Fibroblast of lung (primary cell): ENCODE measurements at places on chromosomes 4 and X.

GRCh38 chrX:25083661-25084060 is 67.9 kb upstream of the ARX start:
- no peaks in the 10 kb centered on the region for H3K4me1 ChIP-seq
- H3K4me3 ChIP-seq: no peak overlapping the region
- H3K27ac ChIP-seq: no peak overlapping the region
- DNase-seq: no peak
- no peaks in the 10 kb centered on the region for H3K27me3 ChIP-seq

DNA sequence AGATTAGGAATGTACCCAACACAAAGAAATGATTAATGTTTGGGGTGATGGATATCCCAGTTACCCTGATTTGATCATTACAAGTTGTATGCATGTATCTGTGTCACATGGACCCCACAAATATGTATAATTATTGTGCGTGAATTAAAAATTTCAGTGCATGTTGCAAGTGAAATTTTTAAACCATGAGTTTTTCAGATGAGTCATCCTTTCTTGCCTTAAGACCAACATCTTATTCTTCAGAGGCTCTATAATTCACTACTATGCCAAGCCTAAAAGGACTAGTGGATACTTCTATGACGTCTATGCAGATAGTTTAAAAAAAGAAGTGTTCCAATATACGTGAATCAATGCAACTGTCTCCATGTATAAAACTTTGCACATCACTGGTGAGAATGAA is 113.0 kb upstream of the SH3RF1 start:
- peak; percentile 99 for DNase-seq
- H3K27ac ChIP-seq: peak overlapping the region; percentile 71
- no peaks in the 10 kb centered on the region for H3K27me3 ChIP-seq
- H3K4me3 ChIP-seq: no peak overlapping the region
- H3K4me1 ChIP-seq: peaks cover 12% of the 10 kb centered on the region
- H3K36me3 ChIP-seq: no peaks in the 10 kb centered on the region

DNA sequence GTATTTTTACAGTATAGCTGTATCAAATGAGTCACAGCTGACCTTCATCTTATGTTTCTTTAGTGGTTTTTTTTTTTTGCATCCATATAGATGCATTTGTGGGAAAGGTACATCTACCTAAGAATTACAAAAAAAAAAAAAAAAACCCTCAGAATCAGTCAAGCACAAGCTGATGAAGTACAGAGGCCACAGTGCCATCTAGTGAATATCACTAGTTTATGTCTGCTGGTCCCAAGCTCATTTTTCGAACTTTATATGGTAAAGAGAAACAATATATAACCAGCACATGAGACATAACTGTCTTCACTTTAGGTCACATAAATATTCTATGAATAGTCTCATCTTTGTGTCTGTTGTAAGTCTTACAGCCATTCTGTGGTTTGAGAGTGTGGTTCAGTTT is 220.1 kb downstream of the DLG3 start:
- peak; percentile 42 for DNase-seq
- H3K4me3 ChIP-seq: no peak overlapping the region
- no peaks in the 10 kb centered on the region for H3K36me3 ChIP-seq
- H3K27ac ChIP-seq: no peak overlapping the region
- no peaks in the 10 kb centered on the region for H3K27me3 ChIP-seq

GRCh38 chr4:134540588-134540987 is 339.0 kb upstream of the PABPC4L start:
- no peak overlapping the region for H3K27ac ChIP-seq
- no peak overlapping the region for H3K4me3 ChIP-seq
- no peaks in the 10 kb centered on the region for H3K4me1 ChIP-seq
- H3K27me3 ChIP-seq: no peaks in the 10 kb centered on the region
- DNase-seq: no peak

DNA sequence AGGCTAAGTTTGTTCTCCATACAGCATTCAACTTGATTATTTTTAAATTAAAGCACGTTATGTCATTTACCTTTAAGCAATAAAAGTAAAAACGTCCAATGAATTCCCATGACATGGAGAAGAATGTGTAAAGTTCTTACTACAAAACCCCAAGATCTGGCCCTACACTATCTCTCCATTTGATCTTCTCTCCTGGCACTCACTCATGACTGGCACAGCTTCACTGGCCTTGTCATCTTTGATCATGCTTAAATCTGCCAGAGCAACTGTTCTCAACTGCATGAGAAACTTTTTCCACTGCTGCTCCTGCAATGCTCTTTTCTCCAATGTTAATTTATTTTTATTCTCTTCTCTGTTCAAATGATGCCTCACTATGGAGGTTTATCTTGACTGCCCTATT is 1109.0 kb upstream of the IGFBP7 start:
- no peak overlapping the region for H3K27ac ChIP-seq
- H3K27me3 ChIP-seq: no peaks in the 10 kb centered on the region
- no peak for DNase-seq
- no peaks in the 10 kb centered on the region for H3K4me1 ChIP-seq
- no peak overlapping the region for H3K4me3 ChIP-seq
- H3K36me3 ChIP-seq: no peaks in the 10 kb centered on the region

DNA sequence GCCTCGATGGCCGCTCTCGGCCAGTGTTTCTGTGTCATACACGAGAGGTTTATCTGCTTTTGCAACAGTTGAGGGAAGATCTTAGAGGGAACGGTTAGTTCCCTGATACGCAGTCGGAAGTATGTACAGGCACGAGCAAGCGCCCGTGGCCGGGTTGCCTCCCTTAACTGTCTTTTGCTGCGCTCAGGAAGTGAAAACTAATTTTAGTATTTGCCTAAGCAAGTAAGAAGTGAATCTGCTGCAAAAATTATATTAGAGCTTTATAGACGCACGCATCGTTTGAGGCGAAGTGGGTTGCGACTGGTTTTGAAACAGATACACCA is 695 bp downstream of the MTM1 start:
- H3K27me3 ChIP-seq: no peaks in the 10 kb centered on the region
- H3K27ac ChIP-seq: peak overlapping the region; percentile 76
- H3K36me3 ChIP-seq: no peaks in the 10 kb centered on the region
- H3K4me3 ChIP-seq: peak overlapping the region; percentile 65

GRCh38 chr4:76270244-76271175 is 19.0 kb downstream of the FAM47E start:
- DNase-seq: no peak
- peaks cover 2% of the 10 kb centered on the region for H3K27me3 ChIP-seq
- no peak overlapping the region for H3K4me3 ChIP-seq
- no peak overlapping the region for H3K27ac ChIP-seq
- H3K4me1 ChIP-seq: no peaks in the 10 kb centered on the region

DNA sequence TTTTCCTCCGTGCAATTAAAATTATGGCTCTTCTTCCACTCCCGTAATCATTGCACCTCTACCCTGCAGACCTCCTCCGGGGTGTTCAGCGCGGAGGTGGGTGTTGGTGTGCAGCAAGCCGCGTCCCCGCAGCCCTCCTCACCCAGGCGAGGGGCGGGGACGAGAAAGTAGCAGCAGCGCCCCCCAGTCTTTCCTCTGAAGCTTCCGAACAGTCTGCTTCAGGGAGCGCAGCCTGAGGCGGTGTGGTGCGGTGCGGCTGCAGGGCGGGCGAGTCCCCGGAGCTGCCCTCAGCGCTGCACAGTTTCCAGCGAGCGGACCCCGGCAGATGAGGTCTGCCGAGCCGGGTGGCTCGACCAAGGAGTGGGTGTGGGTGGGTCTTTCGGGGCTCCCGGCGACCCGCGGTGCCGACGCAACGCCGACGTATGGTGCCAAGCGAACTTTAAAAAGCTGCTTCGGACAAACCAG is at the start of gene FRAS1:
FRAS1 (plus strand) TSS at position 189 of the 465 bp plus-strand sequence. CDS start 687 bp downstream, outside the sequence.
- no peak within 1 kb of the TSS for H3K27ac ChIP-seq
- peak within 1 kb of the TSS; percentile 63 for H3K4me3 ChIP-seq
- H3K4me1 ChIP-seq: peaks cover 3% of the 10 kb centered on the region
- H3K27me3 ChIP-seq: peaks cover 29% of the 10 kb centered on the region

DNA sequence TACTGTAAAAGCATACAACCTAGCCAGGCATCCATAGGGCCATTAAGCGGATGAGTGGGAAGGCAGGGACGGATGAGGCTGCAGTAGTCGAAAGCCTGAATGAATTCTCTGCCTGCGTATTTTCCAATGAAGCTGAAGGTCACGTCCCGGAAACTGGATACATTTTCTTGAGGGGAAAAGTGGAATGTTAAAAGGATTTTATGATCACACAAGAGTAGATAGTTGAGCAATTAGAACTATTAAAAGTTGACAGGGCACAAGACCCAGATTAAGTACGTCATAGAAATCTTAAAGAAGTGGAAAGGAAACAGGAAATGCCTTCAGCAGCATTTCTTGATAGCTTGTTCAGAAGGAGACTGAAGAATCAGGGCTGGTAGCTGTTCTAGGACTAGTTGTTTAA is 98.3 kb upstream of the CXXC4 start:
- H3K27me3 ChIP-seq: no peaks in the 10 kb centered on the region
- peak overlapping the region; percentile 32 for H3K4me3 ChIP-seq
- peak; percentile 68 for DNase-seq
- H3K4me1 ChIP-seq: no peaks in the 10 kb centered on the region

- no peak overlapping the region for H3K27ac ChIP-seq
- peaks cover 10% of the 10 kb centered on the region for H3K4me1 ChIP-seq
- no peaks in the 10 kb centered on the region for H3K27me3 ChIP-seq
- no peak for DNase-seq
Observed at GRCh38 chrX:2502120-2502667, 1.4 kb upstream of the DHRSX start.

DNA sequence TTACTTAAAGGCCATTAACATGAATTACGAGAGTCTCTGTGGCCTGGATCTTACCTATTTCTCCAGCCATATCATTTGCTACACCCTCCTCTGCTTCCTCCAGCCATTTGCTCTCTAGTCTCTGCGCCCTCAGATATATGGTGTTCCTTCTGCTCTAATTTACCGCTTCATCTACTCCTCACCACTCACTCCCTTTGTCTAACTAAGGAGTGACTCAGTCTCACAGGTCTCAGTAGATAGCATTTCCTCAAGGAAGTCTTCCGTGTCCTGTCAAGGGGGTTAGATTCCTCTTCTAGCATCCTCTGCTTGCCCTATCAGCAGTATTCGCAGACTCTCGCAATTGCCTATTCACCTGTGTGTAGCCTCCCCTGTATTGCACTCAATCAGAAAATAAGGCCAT is 892.1 kb upstream of the INTU start:
- no peaks in the 10 kb centered on the region for H3K4me1 ChIP-seq
- no peak overlapping the region for H3K4me3 ChIP-seq
- no peak for DNase-seq
- H3K27ac ChIP-seq: no peak overlapping the region
- no peaks in the 10 kb centered on the region for H3K27me3 ChIP-seq

- DNase-seq: no peak
- no peak overlapping the region for H3K27ac ChIP-seq
- H3K27me3 ChIP-seq: no peaks in the 10 kb centered on the region
Observed at GRCh38 chr4:71520308-71520707, 181.5 kb downstream of the SLC4A4 start.

- no peak overlapping the region for H3K27ac ChIP-seq
- no peak overlapping the region for H3K4me3 ChIP-seq
- peak; percentile 3 for DNase-seq
- no peaks in the 10 kb centered on the region for H3K27me3 ChIP-seq
Observed at GRCh38 chr4:99483636-99484035, 27.2 kb upstream of the C4orf17 start.

GRCh38 chrX:24876530-24877287 is 139.1 kb downstream of the ARX start:
- H3K27ac ChIP-seq: no peak overlapping the region
- H3K27me3 ChIP-seq: no peaks in the 10 kb centered on the region
- H3K4me3 ChIP-seq: no peak overlapping the region
- no peaks in the 10 kb centered on the region for H3K4me1 ChIP-seq
- no peaks in the 10 kb centered on the region for H3K36me3 ChIP-seq
- no peak for DNase-seq

DNA sequence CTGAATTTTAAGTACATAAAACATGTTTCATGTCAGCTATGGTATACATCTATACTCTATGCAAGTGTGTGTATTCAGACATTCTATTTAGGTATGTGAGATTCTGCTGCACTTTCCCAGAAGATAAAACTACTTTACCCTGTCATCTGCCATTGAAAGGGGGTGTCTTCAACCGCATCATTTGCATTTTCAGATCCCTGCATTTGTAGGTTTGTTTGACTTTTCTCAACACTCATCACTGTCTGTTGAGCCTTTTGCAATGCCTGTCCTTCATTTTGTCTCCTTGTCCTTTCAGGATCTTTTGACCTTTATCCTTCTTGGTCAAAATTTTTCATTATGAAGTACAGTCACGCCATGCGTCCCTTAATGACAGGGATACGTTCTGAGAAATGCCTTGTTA is 103.5 kb downstream of the TMA16 start:
- no peaks in the 10 kb centered on the region for H3K36me3 ChIP-seq
- no peak overlapping the region for H3K4me3 ChIP-seq
- DNase-seq: no peak
- H3K27me3 ChIP-seq: no peaks in the 10 kb centered on the region

GRCh38 chrX:101693476-101693875 is 33.8 kb upstream of the ARMCX2 start:
- H3K4me3 ChIP-seq: no peak overlapping the region
- H3K27me3 ChIP-seq: no peaks in the 10 kb centered on the region
- no peak overlapping the region for H3K27ac ChIP-seq
- no peak for DNase-seq
- no peaks in the 10 kb centered on the region for H3K4me1 ChIP-seq
- H3K36me3 ChIP-seq: no peaks in the 10 kb centered on the region

- H3K4me3 ChIP-seq: no peak overlapping the region
- no peak for DNase-seq
- H3K27me3 ChIP-seq: no peaks in the 10 kb centered on the region
- no peaks in the 10 kb centered on the region for H3K36me3 ChIP-seq
- no peak overlapping the region for H3K27ac ChIP-seq
Observed at GRCh38 chr4:14928035-14928434, 74.2 kb upstream of the CPEB2 start.

- H3K27ac ChIP-seq: peak overlapping the region; percentile 91
- no peaks in the 10 kb centered on the region for H3K27me3 ChIP-seq
- H3K36me3 ChIP-seq: no peaks in the 10 kb centered on the region
- DNase-seq: no peak
- H3K4me1 ChIP-seq: peaks cover 4% of the 10 kb centered on the region
- H3K4me3 ChIP-seq: peak overlapping the region; percentile 85
Observed at GRCh38 chr4:70992391-70992881, 1.0 kb upstream of the DCK start.

DNA sequence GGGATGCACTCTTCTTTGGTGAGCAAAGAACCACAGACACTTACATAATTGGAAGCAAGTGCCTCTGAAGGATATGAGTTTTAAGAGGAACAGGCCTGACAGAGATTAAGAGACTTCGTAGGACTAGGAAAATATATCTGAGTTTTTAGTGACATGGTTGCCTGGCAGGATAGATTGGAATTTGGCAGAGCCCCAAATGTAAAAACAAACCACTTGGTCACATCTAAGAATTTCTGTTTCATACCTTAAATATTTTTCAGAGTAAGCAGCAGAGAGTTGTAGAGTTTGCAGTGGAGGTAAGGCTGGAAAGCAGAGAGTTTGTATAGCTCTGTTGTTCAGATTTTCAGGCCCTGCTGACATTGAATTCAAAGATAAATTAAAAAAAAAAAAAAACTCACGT is 150.1 kb upstream of the MAGEB2 start:
- H3K4me3 ChIP-seq: no peak overlapping the region
- no peaks in the 10 kb centered on the region for H3K36me3 ChIP-seq
- no peaks in the 10 kb centered on the region for H3K4me1 ChIP-seq
- no peaks in the 10 kb centered on the region for H3K27me3 ChIP-seq

GRCh38 chr4:791252-791897 is 34.6 kb downstream of the CPLX1 start:
- DNase-seq: no peak
- no peaks in the 10 kb centered on the region for H3K36me3 ChIP-seq
- peaks cover 40% of the 10 kb centered on the region for H3K27me3 ChIP-seq
- H3K4me3 ChIP-seq: no peak overlapping the region
- no peak overlapping the region for H3K27ac ChIP-seq

GRCh38 chr4:44160776-44161367 is 287.7 kb downstream of the KCTD8 start:
- no peak overlapping the region for H3K4me3 ChIP-seq
- H3K27me3 ChIP-seq: no peaks in the 10 kb centered on the region
- no peaks in the 10 kb centered on the region for H3K4me1 ChIP-seq
- no peak for DNase-seq
